HCT116 (cell line): ENCODE measurements at places on chromosomes 13 and 19. TPM values are rescaled to one million over a fixed set of nuclear protein-coding genes. Genes with fewer than 3 reads are reported as not detected.

GRCh38 chr13:106274551-106275203, 260.8 kb downstream of the EFNB2 start:
- no peaks in the 10 kb centered on the region for H3K36me3 ChIP-seq
- H3K27me3 ChIP-seq: no peaks in the 10 kb centered on the region
- H3K27ac ChIP-seq: no peak overlapping the region
- DNase-seq: no peak
- no peaks in the 10 kb centered on the region for H3K4me1 ChIP-seq

DNA sequence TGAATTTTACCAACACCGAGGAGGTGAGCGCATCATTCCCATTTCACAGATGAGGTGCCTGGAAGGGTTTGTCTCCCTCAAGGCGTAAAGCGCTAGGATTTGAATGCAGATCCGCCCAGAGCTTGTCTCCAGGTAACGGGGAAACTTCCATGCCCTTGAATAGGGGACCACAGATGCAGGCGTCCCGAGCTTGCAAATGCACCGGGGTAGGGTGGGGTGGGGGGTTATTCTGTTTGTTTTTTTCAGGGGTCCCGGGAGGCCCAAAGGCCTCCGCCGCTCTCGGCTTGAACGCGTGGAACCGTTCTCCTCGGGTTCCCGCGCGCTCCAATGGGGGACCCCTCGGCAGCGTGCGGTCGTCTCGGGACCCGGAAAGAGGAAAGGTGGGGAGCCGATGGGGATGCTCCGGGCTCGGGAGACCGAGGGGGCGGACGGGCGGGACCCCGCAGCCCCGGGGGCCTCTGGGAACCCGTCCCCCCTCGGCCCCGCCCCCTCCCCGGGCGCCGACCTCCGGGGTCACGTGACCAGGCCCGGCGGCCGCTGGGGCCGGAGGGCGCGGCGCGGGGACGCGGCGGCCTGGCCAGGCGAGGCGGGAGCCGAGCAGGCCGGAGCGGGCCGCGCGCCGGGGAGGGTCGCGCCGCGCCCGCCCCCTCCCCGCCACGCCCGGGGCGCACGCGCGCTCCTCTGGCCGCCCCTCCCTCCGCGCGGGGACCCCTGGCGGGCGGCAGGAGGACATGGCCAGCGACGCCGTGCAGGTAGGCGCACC, at the start of gene PKN1:
TSS of gene PKN1 (plus strand) at position 516 of the 763 bp plus-strand sequence. CDS start at position 732, 216 bp downstream.
- peak within 1 kb of the TSS; percentile 79 for H3K4me3 ChIP-seq
- peak within 1 kb of the TSS; percentile 95 for H3K27ac ChIP-seq
- H3K4me1 ChIP-seq: peaks cover 21% of the 10 kb centered on the region
- no peaks in the 10 kb centered on the region for H3K27me3 ChIP-seq
- no peak for DNase-seq

DNA sequence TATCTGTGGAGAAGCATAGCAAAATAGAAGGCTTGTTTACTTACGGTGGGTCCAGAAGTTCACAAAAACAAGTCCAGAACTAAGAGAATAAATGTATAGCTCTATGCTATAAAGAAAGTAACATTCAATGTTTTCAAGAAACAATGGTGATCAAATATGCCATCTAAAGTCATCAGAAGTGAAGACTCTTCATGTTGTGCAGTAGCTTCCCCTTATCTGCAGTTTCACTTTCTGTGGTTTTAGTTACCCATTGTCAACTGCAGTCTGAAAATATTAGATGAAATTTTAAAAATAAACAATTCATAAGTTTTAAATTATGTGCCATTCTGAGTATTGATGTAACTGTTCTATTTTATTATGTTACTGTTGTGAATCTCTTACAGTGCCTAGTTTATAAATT, 72.5 kb downstream of the EDNRB start:
- no peaks in the 10 kb centered on the region for H3K4me1 ChIP-seq
- H3K4me3 ChIP-seq: no peak overlapping the region
- H3K36me3 ChIP-seq: no peaks in the 10 kb centered on the region
- H3K27me3 ChIP-seq: no peaks in the 10 kb centered on the region
- DNase-seq: no peak

GRCh38 chr19:18001777-18002345, 6.1 kb upstream of the ARRDC2 start:
- H3K27ac ChIP-seq: peak overlapping the region; percentile 97
- H3K27me3 ChIP-seq: no peaks in the 10 kb centered on the region
- H3K4me1 ChIP-seq: peaks cover 57% of the 10 kb centered on the region
- H3K36me3 ChIP-seq: no peaks in the 10 kb centered on the region
- peak overlapping the region; percentile 73 for H3K4me3 ChIP-seq
- DNase-seq: no peak

- H3K36me3 ChIP-seq: no peaks in the 10 kb centered on the region
- H3K27ac ChIP-seq: no peak overlapping the region
- no peaks in the 10 kb centered on the region; the same call in 1 of the 2 replicates for H3K4me1 ChIP-seq
- no peak overlapping the region for H3K4me3 ChIP-seq
Observed at GRCh38 chr19:3116621-3117020, 19.2 kb upstream of the GNA15 start.

DNA sequence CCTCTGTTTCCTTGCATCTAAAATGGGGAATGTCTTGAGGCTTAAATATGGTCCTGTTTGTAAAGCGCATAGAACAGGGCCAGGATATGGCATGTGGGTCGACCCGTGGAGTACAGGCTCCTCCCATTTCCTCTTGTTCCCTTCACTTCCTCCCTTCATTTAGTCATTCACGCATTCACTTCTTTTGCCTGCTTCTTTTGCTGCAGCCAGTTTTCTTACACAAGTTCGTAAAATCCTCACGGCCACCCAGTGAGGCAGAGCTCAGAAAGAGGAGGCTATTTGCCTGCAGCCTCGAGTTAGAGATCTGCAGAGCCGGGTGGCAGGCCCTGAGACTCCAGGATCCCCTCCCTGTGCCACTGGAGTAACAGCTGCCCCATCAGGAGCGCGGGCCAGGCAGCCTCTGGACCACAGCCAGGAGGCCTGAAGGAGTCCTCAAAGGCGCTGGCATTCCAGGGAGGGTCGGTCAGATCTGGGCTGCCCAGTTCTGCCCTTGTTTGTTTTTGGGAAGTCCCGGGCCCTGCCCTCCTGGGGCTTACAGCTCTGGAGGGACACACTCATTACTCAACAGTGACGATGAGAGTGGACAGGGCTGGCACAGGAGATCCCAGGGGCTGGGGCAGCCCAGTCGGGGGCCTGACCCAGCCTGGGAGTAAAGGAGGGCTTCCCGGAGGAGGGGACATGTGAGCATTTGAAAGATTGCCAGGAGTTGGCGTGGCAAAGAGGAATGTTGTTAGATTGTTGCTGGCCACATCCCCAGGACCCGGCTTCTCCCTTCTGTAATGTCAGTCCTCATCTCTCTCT, 4.6 kb downstream of the PPP5C start:
- no peak for DNase-seq
- no peaks in the 10 kb centered on the region for H3K27me3 ChIP-seq
- H3K4me1 ChIP-seq: peaks cover 38% of the 10 kb centered on the region
- H3K27ac ChIP-seq: peak overlapping the region; percentile 25; the same call in 1 of the 2 replicates
- no peak overlapping the region for H3K4me3 ChIP-seq
- peaks cover 16% of the 10 kb centered on the region for H3K36me3 ChIP-seq

DNA sequence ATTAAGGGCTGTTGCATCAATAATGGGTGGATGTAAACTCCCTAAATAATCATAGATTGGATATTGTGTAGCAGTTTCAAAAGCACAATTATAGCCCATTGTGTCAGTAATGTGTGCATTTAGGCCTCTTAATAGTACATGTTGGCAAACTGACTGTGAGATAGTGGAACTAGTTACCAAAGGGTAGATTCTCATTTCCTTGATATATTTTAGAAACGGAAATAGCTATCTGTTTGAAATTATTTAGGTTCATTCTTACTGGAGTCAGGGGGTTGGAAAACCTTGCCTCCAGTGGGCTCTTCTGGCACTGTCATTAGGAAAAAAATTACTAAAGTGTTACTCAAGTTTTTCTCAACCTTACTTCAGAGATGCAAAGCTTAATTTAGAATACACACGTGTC, 1074.9 kb downstream of the PCDH17 start:
- no peaks in the 10 kb centered on the region for H3K4me1 ChIP-seq
- no peaks in the 10 kb centered on the region for H3K27me3 ChIP-seq
- DNase-seq: no peak
- H3K4me3 ChIP-seq: no peak overlapping the region
- no peaks in the 10 kb centered on the region for H3K36me3 ChIP-seq

GRCh38 chr19:15397782-15398181, 18.2 kb upstream of the AKAP8 start:
- DNase-seq: no peak
- peaks cover 39% of the 10 kb centered on the region; the same call in 1 of the 2 replicates for H3K36me3 ChIP-seq
- no peaks in the 10 kb centered on the region for H3K4me1 ChIP-seq
- no peaks in the 10 kb centered on the region for H3K27me3 ChIP-seq
- H3K4me3 ChIP-seq: no peak overlapping the region
- H3K27ac ChIP-seq: no peak overlapping the region

GRCh38 chr19:54352546-54352945, 12.2 kb downstream of the LAIR1 start:
- H3K27ac ChIP-seq: no peak overlapping the region
- no peaks in the 10 kb centered on the region for H3K4me1 ChIP-seq
- DNase-seq: no peak
- no peak overlapping the region for H3K4me3 ChIP-seq
- H3K36me3 ChIP-seq: no peaks in the 10 kb centered on the region

- no peak for DNase-seq
- no peak overlapping the region for H3K27ac ChIP-seq
- H3K4me1 ChIP-seq: peaks cover 10% of the 10 kb centered on the region
Observed at GRCh38 chr13:22825186-22825585, 355.6 kb upstream of the SGCG start.

GRCh38 chr13:40186041-40186440, 480.4 kb downstream of the FOXO1 start:
- H3K36me3 ChIP-seq: no peaks in the 10 kb centered on the region
- H3K27me3 ChIP-seq: no peaks in the 10 kb centered on the region
- H3K4me3 ChIP-seq: no peak overlapping the region
- H3K27ac ChIP-seq: no peak overlapping the region

GRCh38 chr19:13398780-13399726, 107.2 kb downstream of the CACNA1A start:
- peaks cover 24% of the 10 kb centered on the region for H3K4me1 ChIP-seq
- H3K27ac ChIP-seq: peak overlapping the region; percentile 91
- no peaks in the 10 kb centered on the region for H3K27me3 ChIP-seq
- H3K4me3 ChIP-seq: peak overlapping the region; percentile 48
- DNase-seq: peak; percentile 80

DNA sequence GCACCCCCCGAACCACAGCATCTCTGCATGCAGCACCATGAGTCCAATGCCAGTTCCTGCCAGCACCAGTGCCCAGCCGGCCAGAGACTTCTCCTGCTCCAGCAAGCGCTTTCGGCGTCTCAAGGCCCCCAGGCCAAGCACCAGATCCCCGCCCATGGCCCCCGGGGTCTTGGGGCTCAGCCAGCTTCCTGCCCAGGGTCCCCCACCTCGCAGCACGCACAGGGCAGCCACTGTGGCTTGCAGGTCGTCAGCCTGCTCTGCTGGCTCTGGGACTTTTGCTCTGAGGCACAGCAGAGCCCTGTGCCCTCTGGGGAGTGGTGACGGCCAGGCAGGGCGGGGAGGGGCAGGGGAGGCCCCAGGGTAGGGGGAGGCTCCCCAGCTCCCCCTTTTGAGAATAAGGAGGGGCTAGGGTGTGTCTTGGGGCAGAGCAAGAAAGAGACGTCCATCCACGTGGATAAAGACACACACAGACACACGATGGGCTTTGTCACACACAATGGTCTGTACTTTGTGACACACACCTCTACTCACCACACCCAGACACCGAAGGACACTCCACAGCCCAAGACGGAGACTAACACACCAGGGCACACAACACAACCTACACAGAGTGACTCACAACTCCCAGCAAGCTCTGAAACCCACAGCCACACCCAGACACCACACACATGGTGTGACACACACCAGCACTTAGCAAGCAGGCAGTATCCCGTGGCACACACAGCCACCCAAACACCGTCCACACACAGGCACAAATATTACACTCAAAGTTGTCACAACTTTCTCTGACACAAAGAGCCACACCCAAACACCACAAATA, at the start of gene KCNN4:
TSS of gene KCNN4 (minus strand) at position 268 of the 820 bp plus-strand sequence. CDS start at position 156, 112 bp downstream.
- H3K27me3 ChIP-seq: no peaks in the 10 kb centered on the region
- H3K36me3 ChIP-seq: 0 out of 2 replicates have a peak, but pooled peaks cover 5% of the 10 kb centered on the region
- peak; percentile 71 for DNase-seq

- H3K4me3 ChIP-seq: no peak overlapping the region
- no peaks in the 10 kb centered on the region for H3K27me3 ChIP-seq
- H3K36me3 ChIP-seq: peaks cover 15% of the 10 kb centered on the region; the same call in 1 of the 2 replicates
- H3K27ac ChIP-seq: no peak overlapping the region
- H3K4me1 ChIP-seq: peaks cover 12% of the 10 kb centered on the region
Observed at GRCh38 chr19:49132974-49133609, 13.7 kb downstream of the PPFIA3 start.

GRCh38 chr13:19062801-19063200, 118.8 kb downstream of the TUBA3C start:
- no peak overlapping the region for H3K4me3 ChIP-seq
- no peak overlapping the region for H3K27ac ChIP-seq
- H3K4me1 ChIP-seq: no peaks in the 10 kb centered on the region
- no peaks in the 10 kb centered on the region for H3K27me3 ChIP-seq

DNA sequence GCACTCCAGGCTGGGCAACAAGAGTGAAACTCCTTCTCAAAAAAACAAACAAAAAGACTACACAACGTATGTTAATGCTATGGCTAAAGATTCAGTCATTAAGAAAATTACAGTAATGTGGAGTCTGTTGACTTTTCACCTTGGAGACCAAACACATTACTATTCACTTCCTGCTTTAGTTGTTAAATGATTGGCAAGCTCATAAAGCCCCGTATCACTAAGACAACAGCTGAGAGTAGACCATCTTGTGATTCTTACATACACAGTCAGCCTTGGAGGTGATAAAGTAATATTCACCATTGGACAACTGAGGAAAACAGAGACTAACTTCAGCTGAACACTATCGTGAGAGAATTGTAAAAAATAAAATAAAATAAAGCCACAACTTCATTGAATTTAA, 86.5 kb downstream of the KCTD12 start:
- 0 out of 2 replicates have a peak, but pooled peaks cover 5% of the 10 kb centered on the region for H3K27me3 ChIP-seq
- no peak overlapping the region for H3K27ac ChIP-seq

- H3K27ac ChIP-seq: no peak overlapping the region
- H3K27me3 ChIP-seq: no peaks in the 10 kb centered on the region
- no peaks in the 10 kb centered on the region for H3K36me3 ChIP-seq
- no peak overlapping the region for H3K4me3 ChIP-seq
- DNase-seq: no peak
Observed at GRCh38 chr13:59112221-59112718, 1051.5 kb downstream of the DIAPH3 start.

DNA sequence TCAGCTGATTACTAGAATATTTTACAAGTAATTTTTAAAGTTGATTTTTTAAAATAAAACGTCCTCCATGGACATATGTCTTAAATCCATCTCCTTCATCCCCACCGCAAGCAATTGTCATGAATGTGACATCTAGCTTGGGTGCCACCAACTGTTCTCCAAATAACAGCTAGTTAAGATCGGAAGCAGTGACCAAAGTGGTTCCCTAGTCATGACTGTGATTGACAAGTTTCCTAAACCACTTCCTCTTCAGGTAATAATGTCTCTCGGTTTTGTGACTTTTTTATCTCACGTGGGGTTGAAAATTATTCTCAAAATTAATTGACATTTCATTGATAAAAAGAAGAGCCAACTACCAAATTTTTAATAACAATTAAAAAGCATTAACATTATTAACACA, 135.3 kb upstream of the MIR17HG start:
- no peaks in the 10 kb centered on the region for H3K36me3 ChIP-seq
- H3K27ac ChIP-seq: no peak overlapping the region
- peaks cover 3% of the 10 kb centered on the region; the same call in 1 of the 2 replicates for H3K27me3 ChIP-seq
- no peak overlapping the region for H3K4me3 ChIP-seq
- no peaks in the 10 kb centered on the region for H3K4me1 ChIP-seq

KCNK6 gene
- 11.0 TPM for total RNA-seq

ZNF208 gene
- total RNA-seq: not detected

PCDH20 gene
- not detected for total RNA-seq

KCNJ14 gene
- total RNA-seq: 2.5 TPM

KLHL26 gene
- 17.1 TPM for total RNA-seq

CGB5 gene
- total RNA-seq: not detected

GRIK5 gene
- total RNA-seq: 1.7 TPM

DCAF15 gene
- 46.2 TPM for total RNA-seq

HOMER3 gene
- total RNA-seq: 45.2 TPM
